ENCODE measurements at places on chromosomes 16 and 17. TPM values are rescaled to one million over a fixed set of nuclear protein-coding genes. Genes with fewer than 3 reads are reported as not detected.

The SALL1 gene
- not detected for total RNA-seq

The RASD1 gene
- 0.72 TPM for total RNA-seq

The CLDN7 gene
- total RNA-seq, result not detected

The GP1BA gene
- total RNA-seq, result 1.9 TPM

The GNAO1 gene
- 3.0 TPM for total RNA-seq

The ACAP1 gene
- 723 TPM for total RNA-seq

The CDH8 gene
- total RNA-seq, result not detected

The NECAB2 gene
- total RNA-seq, result not detected

DNA sequence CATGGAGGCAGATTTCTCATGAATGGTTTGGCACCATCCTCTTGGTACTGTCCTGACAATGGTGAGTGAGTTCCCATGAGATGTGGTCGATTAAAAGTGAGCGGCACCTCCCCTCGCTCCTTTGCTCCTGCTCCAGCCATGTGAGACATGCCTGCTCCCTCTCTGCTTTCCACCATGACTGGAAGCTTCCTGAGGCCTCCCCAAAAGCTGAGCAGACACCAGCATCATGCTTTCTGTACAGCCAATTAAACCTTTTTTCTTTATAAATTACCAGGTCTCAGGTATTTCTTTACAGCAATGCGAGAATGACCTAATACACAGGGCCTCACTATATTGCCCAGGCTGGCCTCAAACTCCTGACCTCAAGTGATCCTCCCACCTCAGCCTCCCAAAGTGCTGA lies 12.1 kb downstream of the ZNF500 start:
- DNase-seq, result no peak

GRCh38 chr17:19346351-19347255 lies 15.9 kb downstream of the B9D1 start:
- DNase-seq, result no peak

DNA sequence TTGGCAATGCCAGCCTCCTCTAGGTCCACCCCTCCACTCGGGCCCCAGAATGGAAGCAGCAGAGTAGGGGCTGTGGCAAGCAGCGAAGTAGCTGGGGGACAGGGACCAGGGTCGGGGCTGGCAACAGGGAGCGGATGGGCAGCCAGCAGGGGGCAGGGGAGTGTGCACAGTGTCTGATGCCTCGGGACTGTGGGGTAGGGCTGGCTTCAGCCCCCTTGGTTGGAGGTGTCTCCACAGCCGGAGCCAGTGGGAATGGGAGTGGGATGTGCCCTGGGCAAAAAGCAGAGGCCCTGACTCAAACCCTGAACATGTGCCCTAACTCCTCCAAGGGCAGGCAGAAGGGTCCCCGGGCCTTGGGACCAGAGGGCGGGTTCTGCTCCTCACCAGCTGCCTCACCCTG lies 18.5 kb upstream of the ARHGAP27 start:
- DNase-seq, result no peak

DNA sequence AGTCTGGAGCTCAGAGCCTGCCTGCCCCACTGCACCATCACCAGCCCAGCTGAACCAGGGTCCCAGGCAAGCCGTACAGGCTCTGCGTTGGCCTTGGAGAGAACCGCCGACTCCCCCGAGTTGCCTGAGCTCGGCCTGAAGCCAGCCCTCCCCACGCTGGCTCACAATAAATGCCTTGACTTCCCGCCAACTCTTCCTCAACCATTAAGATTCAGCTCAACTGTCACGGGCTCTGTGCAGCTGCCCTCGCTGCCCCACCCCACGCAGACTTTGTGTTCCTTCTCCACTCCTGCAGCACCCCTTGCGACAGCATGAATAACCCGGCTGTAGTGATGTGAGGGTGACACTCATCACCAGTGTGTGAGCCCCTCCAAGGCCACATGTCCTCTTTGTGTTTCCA lies 4.8 kb upstream of the QPRT start:
- DNase-seq, result no peak

GRCh38 chr16:18060351-18060750 lies 276.2 kb downstream of the NPIPA8 start:
- DNase-seq, result no peak

DNA sequence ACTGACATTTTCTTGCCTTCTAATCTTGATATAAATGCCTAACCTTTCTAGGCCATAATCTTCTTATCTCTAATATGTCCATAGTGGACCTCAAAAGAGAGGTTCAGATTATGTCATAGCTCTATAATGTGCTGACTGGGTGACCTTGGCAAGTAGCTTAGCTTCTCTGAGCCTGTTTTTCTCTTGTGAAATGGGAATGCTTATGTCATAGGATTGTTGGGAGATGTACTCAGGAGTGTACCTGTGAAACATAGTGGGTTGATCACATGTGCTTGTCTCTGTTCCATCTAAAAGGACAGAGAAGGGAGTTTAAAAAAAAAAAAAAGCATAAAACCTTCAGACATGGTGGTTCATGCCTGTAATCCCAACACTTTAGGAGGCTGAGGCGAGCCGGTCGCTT lies 2.4 kb downstream of the MED9 start:
- DNase-seq, result no peak

GRCh38 chr16:8295513-8296237 lies 294.6 kb downstream of the TMEM114 start:
- no peak for DNase-seq

DNA sequence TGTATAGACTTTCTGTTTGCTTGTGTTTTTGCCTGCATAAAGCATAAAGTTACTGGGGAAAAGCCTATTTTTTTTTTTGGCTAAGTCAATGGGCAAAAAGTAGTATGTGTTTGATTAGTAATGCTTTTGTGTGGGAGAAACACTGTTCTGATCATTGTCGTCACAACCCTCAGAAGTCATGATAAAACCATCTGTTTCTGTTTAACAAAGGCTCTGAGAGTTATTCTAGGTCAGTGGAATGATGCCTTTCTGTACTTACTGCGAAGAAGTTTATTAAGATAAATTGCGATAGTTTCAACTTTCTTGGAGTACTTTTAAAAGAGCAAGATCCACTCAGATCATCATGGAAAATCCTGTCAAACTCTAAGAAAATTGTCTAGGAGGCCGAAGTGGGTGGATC lies 80.9 kb downstream of the PRKCA start:
- DNase-seq, result no peak

DNA sequence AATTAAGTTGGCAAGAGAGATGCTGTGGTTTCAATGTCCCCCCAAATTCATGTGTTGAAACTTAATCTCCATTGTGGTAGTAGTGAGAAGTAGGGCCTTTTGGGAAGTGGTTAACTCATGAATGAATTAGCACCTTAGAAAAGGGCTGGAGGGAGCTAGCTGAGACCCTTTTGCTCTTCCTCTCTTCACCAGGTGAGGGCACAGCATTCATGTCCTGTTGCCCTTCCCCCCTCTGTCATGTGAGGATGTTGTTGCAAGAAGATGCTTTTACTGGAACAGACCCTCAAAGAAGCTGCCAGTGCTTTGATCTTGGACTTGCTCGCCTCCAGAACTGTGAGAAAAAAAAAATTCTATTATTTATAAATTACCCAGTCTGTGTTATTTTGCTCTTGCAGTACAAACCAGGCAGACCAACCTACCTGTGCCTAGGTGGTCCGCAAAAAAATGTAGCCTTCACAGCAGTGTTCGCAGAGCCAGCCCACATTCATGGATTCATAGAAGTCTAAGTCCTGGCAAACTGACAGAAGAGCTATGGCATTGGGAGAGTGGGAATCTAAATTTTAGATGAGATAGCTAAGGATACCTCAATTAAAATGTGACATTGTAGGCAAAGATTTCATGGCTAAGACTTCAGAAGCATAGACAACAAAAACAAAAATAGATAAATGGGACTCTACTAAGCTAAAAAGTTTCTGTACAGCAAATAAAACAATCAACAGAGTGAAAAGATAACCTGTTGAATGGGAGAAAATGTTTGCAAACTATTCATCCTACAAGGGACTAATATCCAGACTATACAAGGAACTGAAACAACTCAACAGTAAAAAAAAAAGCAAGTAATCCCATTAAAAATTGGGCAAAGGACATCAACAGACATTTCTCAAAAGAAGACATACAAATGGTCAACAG lies 32.0 kb upstream of the ABCA5 start:
- DNase-seq, result no peak

- no peak for DNase-seq
Measured at GRCh38 chr16:64872101-64872500, 249.8 kb downstream of the CDH11 start.

DNA sequence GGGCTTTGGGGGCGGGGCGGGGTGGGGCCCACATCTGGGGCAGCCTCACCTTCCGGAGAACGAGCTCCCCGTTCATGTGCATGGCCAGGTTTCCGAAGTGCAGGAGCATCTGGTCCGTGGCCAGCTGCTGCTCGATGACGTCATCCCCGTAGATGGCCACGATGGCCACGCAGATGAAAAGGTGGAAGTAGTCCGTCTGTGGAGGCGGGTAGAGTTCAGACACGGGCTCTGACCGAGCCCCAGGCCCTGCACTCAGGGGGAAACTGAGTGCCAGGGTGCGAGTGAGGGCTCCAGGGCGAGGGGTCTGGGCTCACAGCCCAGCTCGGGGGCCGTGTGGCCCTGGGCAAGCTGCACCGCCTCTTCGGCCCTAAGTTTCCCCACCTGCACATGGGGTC lies 93.7 kb downstream of the TBC1D16 start:
- DNase-seq, result no peak

DNA sequence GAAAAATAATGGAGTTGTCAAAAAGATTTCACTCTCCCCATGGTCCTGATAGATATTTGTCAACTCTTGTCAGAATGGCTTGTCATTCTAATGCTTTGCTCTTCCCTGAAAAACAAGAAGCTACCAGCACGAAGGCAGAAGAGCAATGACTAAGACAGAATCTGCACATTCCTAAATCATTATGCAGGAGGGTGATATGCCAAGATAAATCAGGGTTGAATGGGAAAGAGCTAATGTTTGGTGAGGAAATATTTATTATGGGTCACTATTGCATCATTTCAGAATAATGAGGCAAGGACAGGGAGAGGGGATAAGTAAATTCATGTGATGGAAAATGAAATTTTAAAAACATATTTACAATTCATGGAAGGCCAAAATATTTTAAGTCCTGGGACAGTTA lies 297.5 kb upstream of the XYLT1 start:
- DNase-seq, result no peak

- DNase-seq, result no peak
Measured at GRCh38 chr17:15945527-15946191, 729 bp downstream of the ADORA2B start.

DNA sequence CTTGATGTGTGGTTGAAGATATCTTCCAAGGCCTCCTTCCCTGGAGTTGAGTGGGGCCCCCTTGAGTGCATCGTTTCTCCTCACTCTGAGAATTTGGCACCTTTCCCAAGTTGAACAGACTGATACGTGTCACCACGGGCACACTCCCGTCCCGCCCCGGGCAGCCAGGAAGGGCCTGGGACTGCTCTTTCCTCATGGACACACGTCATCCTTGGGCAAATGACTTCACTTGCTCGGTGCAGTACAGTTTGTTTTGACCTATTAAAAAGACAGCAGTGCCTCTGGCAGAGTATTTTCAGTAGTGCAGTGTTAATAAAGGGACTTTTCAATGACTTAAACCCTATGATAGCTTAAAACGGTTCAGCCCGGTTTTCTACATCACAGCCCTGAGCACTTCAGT lies 59.9 kb downstream of the SEC14L1 start:
- no peak for DNase-seq

DNA sequence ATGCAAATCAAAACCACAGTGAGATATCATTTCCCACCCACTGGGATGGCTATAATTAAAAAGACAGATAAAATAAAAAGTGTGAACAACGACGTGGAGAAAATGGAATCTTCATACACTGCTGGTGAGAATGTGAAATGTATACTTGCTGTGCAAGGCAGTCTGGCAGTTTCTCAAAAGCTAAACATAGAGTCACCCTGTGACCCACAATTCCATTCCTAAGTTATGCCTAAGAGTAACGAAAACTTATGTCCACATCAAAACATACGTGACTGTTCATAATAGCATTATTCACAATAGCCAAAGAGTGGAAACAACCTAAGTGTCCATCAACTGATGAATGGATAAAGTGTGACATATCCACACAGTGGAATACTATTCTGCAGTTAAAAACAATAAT lies 38.1 kb upstream of the VPS4A start:
- no peak for DNase-seq

DNA sequence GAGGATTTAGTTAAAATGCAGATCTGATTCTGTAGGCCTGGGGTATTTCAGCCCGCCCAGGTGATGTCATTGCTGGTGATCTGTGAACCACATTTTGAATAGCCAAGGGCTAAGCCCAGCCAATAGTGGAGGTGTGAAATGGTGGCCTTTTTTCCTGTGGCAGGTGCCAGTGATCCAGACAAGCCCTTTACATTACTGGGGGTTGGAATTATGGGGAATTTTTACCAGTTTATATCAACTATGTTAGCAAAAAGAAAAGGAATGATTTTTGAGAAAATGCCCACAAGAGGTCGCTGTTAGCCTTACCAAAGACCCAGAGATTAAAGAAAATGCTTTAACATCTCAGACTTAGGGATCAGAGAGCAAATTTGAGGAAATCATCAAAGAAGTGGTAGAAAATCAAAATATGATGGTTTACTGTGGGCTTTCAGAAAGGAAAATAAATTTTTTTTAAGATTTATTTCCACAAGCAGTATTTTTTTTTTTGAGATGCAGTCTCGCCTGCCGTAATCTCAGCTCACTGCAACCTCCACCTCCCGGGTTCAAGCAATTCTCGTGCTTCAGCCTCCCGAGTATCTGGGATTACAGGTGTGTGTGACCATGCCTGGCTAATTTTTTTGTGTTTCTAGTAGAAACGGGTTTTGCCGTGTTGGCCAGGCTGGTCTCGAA lies 3.9 kb downstream of the VPS35L start:
- peak; percentile 65 for DNase-seq

DNA sequence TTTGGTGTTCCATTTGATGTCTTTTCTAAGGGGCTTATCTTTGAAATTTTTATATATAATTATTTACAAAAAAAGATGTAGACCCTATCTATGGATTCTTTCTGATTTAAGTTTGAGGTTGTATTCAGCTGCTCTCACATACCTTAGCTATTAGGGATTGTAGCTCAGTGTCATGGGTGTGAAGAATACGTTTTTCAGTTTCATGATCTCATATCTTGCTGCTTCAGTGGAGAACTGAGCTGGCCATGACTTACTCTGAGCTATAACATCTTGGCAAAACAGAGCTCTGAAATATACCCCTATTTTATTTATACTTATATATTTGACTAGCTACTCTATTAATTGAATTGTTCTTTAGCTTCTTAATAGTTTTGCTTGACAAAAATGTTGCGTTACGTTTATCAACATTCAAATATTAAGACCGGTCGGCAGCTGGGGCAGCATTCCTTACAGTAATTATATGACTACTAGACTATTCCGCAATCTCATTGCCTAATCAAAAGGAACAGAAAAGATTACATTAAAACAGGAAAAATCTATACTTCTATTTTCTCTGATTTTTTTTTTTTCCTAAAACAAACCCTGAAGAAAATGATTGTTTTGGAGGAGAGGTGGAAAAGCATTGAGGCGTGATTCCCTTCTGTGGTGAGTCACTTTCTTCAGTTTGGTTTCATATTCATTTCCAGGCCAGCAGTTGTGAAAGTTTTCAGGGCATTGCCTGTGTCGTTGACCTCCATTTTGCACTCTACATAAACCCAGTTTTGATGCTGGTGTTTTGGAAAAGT lies 24.1 kb upstream of the KRT24 start:
- DNase-seq, result no peak

- no peak for DNase-seq
Measured at GRCh38 chr16:52976539-52977167, 76.0 kb downstream of the CHD9NB start.
